ENCODE measurements at places on chromosomes 16 and 17.

- no peak for DNase-seq
Measured at GRCh38 chr16:47375423-47375822, 85.4 kb downstream of the ITFG1 start.

DNA sequence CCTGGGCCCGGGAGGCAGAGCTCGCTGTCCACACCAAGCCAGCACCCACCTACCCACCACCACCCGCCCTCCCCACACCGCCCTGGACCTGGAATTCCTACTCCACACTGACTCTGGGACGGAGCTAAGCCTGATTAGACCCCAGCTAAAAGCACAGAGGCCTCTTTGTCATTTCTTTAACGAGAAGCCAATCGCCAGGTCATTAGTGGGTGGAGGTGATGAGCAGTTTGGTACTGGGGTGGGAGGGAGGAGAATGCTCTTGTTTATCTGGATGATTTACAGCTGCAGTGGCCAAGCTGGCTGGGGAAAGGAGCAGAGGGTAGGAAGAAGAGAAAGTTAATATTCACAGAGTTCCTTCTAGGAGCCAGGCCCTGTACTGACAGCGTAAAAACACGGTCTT, 6.0 kb upstream of the BHLHA9 start:
- DNase-seq = no peak

DNA sequence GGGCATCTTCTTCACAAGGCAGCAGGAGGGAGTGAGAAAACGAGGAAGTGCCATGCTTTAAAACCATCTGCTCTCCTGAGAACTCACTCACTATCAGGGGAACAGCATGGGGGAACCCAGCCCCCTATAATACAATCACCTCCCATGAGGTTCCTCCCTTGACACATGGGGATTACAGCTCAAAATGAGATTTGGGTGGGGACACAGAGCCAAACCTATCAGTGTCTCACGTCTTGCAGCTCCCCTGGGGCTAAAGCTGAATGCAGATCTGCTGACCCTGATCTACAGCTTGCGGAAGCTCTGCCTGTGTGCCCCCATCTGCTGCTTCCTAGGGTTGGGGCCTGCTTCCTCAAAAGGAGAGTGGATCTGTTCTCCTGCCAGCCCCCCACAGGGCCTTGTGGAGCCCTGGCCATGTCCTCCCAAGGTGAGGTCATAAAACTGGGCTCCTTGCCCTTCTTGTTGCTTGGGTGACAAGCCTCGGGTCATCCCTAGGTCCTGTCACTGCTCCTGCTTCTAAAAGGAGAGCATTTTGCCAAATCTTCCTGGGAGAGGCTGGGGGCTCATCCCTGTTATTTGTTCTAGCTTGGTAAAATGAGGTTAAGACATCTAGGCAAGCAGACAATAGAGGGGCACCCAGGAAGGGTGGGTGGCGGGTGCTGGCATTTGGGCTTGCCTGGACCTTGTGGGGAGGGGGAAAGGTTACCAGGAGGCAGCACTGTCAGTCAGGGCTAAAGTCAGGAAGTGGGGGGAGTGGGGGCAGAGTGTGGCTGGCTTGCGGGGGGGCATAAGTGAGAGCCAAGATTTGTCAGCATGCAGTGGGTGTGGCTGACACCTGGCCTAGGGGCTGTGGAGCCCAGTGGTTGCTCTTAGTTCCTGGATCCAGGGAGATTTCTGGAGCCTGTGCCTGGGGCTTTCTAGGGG, 16.0 kb downstream of the KRT33A start:
- peak; percentile 14 for DNase-seq

GRCh38 chr17:80361495-80362220, 53.3 kb upstream of the ENDOV start:
- no peak for DNase-seq

DNA sequence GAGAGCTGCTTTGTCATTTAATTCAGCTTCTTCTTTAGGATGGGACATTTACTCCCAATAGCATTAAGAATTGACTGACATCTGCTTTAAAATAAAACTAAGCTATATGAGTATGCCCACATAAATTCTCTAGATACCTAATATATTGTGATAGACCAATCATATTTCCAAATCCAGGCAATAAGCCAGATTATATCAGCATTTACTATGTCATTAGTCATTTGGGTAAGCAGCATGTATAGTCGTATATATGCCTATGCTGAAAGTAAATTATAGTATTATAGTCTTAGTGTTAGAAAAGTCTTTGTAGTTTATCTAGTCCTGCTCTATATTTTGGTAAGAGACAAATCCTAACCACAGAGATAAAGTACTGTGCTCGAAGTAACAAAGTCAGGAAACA, 958.1 kb downstream of the KCNJ2 start:
- no peak for DNase-seq

- no peak for DNase-seq
Measured at GRCh38 chr17:58618336-58618735, 73.5 kb downstream of the TEX14 start.

DNA sequence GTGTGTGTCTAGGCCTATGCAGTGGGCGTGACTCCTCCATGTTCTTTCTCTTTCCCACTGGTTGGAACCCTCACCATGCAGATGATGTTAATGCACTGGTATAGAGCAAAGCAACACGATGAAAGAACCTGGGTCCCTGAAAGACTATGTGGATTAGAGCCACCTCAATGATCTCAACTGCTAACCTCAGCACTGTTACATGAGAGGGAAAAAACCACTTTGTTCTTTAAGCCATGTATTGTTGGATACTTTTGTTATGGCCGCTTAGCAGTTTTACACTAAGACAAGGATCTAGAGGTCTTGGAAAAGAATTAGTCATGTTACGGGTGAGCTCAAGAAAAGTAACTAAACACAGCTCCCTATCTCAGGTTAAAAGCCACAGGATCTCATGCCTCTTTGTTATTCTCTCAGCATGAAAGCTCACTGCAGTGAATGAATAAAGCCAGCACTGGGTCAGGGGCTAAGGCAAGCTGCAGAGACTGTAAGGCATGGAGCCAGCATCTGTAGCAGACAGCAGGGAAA, 56.6 kb upstream of the RBBP6 start:
- DNase-seq = no peak

GRCh38 chr17:14772776-14773175, 471.9 kb downstream of the HS3ST3B1 start:
- no peak for DNase-seq

DNA sequence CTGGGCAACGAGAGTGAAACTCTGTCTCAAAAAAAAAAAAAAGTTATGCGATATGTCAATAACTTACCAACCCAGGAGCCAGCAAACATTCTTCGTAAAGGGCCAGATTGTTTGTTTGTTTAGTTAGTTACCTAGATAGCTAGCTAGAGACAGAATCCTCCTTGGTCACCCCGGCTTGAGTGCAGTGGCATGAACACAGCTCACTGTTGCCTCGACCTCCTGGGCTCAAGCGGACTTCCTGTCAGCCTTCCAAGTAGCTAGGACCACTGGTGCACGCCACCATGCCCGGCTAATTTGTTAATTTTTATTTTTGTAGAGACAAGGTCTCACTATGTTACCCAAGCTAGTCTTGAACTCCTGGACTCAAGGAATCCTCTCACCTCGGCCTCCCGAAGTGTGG, 113.0 kb downstream of the LITAF start:
- no peak for DNase-seq

Measured in CD4-positive, alpha-beta T cell treated with Interleukin-6 at 100 ng/mL for 8 hours (primary cell).